ENCODE measurements at places on chromosomes 12 and 14.

DNA sequence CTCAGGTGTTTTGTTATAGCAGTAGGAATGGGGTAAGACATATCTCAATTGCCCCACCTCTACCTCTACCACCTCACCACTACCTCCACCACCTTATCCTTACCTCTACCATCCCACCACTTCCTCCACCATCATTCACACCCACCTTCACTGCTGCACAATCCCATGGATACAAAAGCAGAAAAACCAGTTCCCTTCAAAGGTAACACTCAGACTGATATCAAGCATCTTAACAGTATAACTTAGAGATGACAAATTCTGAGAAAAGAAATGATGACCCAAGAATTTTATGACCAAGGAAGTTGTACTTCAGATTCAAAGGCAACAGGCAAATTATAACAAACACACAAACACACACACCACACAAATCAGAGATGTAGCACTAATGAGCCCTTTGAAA lies 189.4 kb downstream of the NUAK1 start:
- no peak for DNase-seq

- DNase-seq: no peak
These were observed 191.5 kb upstream of the CAND1 start for GRCh38 chr12:67077617-67078016.

- no peak for DNase-seq
These were observed 434.4 kb downstream of the RGS6 start for GRCh38 chr14:72366619-72367018.

DNA sequence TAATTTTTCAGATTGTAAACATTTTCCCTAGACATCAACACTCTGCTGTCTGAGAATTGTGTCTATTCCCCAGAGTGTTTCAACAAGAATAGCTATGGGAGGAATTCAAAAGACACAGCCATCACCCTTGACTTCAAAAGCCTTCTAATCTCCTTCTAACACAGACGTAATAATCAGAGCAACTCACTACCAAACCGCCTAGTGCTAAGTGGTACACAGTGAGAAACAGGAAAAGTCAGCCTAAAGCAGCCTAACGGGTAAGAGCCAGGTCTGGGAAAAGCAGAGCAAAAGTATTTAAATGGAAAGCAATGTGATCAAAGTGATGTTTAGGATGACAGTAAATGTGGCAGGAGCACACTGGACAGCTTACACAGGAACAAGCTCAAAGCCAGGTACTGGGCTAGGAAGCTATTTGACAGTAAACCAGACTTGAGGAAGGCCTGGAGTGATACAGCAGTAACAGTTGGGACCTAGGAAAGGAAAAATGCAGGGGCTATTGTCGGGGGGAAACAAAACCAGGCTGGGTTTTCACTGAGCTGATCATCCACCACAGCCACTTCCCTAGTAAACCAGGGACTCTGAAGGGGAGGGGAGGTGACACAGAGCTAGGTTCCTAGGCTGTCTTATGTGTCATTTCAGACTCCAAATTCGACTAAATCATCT lies 29.4 kb downstream of the CORO1C start:
- peak; percentile 22 for DNase-seq

GRCh38 chr14:95524706-95525512 lies 8.5 kb upstream of the SYNE3 start:
- no peak for DNase-seq

DNA sequence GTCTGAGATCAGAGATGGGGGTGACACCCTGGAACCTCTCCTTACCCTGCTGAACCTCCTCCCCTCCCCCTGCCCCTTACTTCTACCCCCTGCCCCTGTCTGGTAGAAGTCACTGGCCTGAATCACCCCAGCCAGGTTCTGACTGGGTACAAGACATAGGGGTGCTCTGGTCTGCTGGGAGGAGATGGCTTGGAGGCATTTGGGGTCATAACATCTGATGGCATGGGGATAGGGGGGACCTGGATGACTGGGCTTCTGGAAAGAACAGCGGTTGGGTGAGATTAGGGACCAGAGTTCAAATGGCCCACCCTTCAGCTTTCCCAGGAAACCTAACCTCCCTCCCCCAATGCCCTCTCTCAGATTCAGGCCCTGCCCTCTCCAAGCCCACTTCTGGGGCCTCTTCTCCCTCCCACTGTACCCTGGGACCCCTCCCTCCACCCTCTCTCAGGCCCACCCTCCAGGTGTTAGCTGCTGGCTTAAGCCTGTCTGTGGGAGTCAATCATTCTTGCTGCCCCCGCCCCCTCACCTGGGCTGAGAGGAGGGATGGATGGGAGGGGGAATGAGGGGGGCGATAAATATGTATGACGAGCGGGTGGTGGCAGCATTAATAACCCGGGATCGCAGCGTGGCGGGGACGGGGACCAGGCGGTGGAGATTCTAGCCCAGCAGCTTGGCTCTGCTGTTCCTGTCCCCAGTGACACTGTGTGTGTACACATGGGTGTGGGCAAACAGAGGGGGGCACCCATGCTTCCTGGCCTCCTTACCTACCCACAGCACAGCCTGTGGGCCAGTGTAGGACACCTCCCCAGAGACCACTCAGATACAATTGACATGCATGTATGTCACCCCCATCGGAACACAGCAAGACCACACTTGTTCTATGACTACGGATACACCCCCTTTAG lies 5.9 kb downstream of the NXPH4 start:
- no peak for DNase-seq

DNA sequence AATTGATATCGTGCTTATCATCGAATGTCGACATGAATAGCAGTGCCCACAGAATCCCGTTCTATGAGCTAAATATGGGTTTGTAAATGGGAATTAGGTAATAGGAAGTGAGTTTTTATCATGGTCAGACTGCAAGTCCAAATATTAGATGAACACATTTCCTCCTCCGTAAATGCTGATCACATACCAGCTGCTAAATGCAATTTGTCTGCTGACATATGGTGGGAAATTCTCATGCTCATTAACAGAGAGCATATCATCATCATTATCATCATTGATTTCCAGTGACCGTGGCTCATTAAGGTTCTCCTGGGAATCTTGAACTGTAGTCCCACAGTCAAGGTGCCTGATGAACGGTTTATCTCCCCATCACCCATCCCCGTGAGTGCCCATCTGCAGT lies 998.8 kb upstream of the TMEM132C start:
- peak; percentile 38 for DNase-seq

All from MV-4-11 (cell line).